ENCODE measurements at places on chromosomes 2 and 18.
A peak's percentile ranks its signal among the peaks of the same experiment; 100 is the strongest.

- no peaks in the 10 kb centered on the region for H3K4me1 ChIP-seq
- no peak overlapping the region for H3K27ac ChIP-seq
- H3K27me3 ChIP-seq = no peaks in the 10 kb centered on the region
- DNase-seq = no peak
These were observed 19.0 kb downstream of the ADAM23 start for GRCh38 chr2:206462240-206462854.

DNA sequence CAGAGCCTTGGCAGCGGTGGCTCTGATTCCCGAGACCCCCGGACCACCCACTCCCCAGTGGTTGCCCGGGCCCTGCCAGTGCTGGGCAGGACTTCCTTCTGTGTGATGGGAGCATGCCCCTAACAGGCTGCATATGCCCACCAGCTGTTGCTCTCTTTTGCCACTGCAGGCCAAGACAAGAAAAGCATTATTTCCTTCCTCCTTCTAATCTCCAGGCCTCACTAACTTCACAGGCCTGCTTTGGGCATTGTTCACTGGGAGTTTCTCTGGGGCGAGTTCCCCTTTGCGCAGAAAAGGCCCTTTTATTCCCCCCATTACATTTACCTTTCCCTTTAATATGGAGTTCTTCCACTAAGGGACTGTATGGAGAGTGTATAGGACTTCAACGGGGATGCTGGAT, 249.1 kb upstream of the SIX2 start:
- no peaks in the 10 kb centered on the region for H3K36me3 ChIP-seq
- H3K27me3 ChIP-seq = no peaks in the 10 kb centered on the region
- no peak overlapping the region for H3K4me3 ChIP-seq
- H3K4me1 ChIP-seq = no peaks in the 10 kb centered on the region
- H3K27ac ChIP-seq = no peak overlapping the region
- peak; percentile 84 for DNase-seq

- H3K4me1 ChIP-seq = no peaks in the 10 kb centered on the region
- H3K4me3 ChIP-seq = no peak overlapping the region
These were observed 91.5 kb upstream of the NOSTRIN start for GRCh38 chr2:168710754-168711467.

- no peak overlapping the region for H3K27ac ChIP-seq
- H3K4me1 ChIP-seq = peaks cover 20% of the 10 kb centered on the region
- no peaks in the 10 kb centered on the region for H3K36me3 ChIP-seq
These were observed 84.9 kb upstream of the EPB41L3 start for GRCh38 chr18:5628512-5629255.

Data from vagina (tissue), 2 donors.